ENCODE measurements at places on chromosomes 7 and 10. TPM values are rescaled to one million over a fixed set of nuclear protein-coding genes. Genes with fewer than 3 reads are reported as not detected.

HSPA12A gene
- total RNA-seq: 16.1 TPM

NPTX2 gene
- total RNA-seq: under 0.01 TPM

GPR141 gene
- not detected for total RNA-seq

GRCh38 chr10:12202226-12202625 lies 6.2 kb downstream of the CDC123 start:
- no peak overlapping the region for H3K4me3 ChIP-seq
- no peaks in the 10 kb centered on the region for H3K27me3 ChIP-seq
- H3K36me3 ChIP-seq: peaks cover 33% of the 10 kb centered on the region
- H3K27ac ChIP-seq: no peak overlapping the region

Data from IMR-90 (cell line).